ENCODE measurements at places on chromosomes 2 and 18. TPM values are rescaled to one million over a fixed set of nuclear protein-coding genes. Genes with fewer than 3 reads are reported as not detected.
A peak's percentile ranks its signal among the peaks of the same experiment; 100 is the strongest.

STPG4 gene
- total RNA-seq: 0.64 TPM

BMP10 gene
- total RNA-seq: not detected

DNA sequence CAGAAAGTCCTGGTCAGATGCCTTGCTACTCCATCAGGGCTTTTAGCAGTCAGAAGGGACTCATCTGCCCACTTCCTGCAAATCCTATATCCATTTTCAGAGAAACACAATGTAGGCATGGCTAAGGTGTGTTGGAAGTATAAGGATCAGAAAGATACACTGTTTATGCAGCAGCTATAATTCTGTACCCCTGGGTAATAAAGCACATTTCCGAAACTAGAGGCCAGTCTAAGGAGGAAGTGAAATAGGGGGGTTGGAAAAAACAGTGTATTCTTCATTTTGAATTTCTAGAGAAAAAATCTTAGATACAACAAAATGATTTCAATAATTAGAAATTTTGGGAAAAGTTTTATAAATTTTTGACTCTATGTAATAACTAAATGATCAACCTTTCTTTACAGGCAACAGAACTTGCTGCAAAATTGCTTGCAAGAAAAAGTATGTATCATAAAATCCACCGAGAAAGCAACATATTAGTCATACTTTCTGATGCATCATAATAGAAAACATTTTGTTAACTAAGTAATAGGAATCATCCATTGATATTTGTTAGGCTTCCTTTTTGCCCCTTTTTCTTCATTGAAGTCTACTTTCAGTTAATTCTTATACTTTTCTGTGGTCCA, 47.4 kb downstream of the FSIP2 start:
- H3K36me3 ChIP-seq: no peaks in the 10 kb centered on the region
- no peaks in the 10 kb centered on the region for H3K27me3 ChIP-seq
- H3K4me1 ChIP-seq: peaks cover 12% of the 10 kb centered on the region
- no peak overlapping the region for H3K4me3 ChIP-seq

GRCh38 chr2:128925631-128926030, 607.0 kb upstream of the HS6ST1 start:
- no peaks in the 10 kb centered on the region for H3K4me1 ChIP-seq
- no peaks in the 10 kb centered on the region for H3K36me3 ChIP-seq
- H3K27me3 ChIP-seq: no peaks in the 10 kb centered on the region
- H3K4me3 ChIP-seq: no peak overlapping the region
- DNase-seq: no peak

DNA sequence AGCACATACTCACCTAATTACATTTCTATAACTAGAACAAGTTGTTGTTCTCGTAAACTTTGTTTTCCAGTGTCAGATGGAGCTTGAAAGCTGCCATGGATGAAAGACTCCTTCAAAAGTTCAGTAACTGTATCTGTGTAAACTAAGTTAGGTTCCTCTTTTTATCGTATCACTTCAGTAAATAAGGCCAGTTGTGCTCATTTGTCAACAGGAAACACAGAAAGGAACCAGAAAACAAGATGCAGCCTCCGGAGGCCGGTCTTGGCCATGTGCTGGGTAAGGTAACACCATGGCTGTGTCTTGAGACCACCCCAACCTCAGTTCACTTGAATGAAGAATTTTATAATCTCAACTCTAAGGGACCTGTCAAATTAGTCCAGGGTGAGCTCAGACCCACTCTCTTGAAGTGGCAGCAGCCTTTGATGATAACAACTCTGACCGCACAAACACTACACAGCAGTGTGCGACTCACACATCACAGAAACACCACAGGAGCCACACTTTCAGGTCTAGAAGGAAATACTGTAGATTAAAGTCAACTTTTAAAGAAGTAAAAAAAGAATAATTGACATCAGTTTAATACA, 213.8 kb downstream of the AFF3 start:
- DNase-seq: no peak
- H3K27me3 ChIP-seq: no peaks in the 10 kb centered on the region
- H3K36me3 ChIP-seq: no peaks in the 10 kb centered on the region
- no peak overlapping the region for H3K27ac ChIP-seq

GRCh38 chr2:176325732-176326131, 56.5 kb downstream of the MTX2 start:
- DNase-seq: no peak
- H3K27ac ChIP-seq: no peak overlapping the region
- peaks cover 30% of the 10 kb centered on the region for H3K4me1 ChIP-seq
- no peak overlapping the region for H3K4me3 ChIP-seq
- no peaks in the 10 kb centered on the region for H3K27me3 ChIP-seq

IL1F10 gene
- total RNA-seq: not detected

- peaks cover 49% of the 10 kb centered on the region for H3K4me1 ChIP-seq
- peak; percentile 71 for DNase-seq
- no peaks in the 10 kb centered on the region for H3K27me3 ChIP-seq
- peak overlapping the region; percentile 75 for H3K27ac ChIP-seq
- peak overlapping the region; percentile 11 for H3K4me3 ChIP-seq
Measured at GRCh38 chr2:169715379-169716237, 18.0 kb upstream of the KLHL23 start.

GPBAR1 gene
- 3.0 TPM for total RNA-seq

DNA sequence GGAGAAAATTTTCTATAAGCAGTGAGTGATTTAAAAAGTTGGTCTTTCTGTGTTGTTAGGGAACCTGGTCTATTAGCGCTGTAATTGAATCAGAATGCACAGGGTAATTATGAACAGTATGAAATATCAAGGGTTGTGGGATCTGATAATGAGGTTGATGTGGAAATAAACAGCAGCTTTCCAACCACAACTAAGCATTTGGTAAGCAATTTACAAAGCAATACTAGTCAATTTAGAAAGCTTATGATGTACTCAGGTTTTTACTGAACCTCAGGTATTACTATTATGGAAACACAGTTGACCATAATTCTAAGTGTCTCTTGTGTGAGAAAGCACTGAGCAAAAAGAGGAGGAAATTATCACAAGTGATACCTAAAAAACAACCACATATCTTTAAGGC, 11.0 kb upstream of the SMCHD1 start:
- no peak for DNase-seq
- peaks cover 3% of the 10 kb centered on the region for H3K4me1 ChIP-seq
- H3K27me3 ChIP-seq: no peaks in the 10 kb centered on the region
- H3K27ac ChIP-seq: no peak overlapping the region

FBXO15 gene
- 0.64 TPM for total RNA-seq

GRCh38 chr2:188449561-188449960, 157.9 kb downstream of the GULP1 start:
- no peak overlapping the region for H3K4me3 ChIP-seq
- no peaks in the 10 kb centered on the region for H3K36me3 ChIP-seq
- DNase-seq: no peak
- H3K4me1 ChIP-seq: no peaks in the 10 kb centered on the region
- H3K27ac ChIP-seq: no peak overlapping the region
